ENCODE measurements at places on chromosomes 6 and 20.
A peak's percentile ranks its signal among the peaks of the same experiment; 100 is the strongest.

DNA sequence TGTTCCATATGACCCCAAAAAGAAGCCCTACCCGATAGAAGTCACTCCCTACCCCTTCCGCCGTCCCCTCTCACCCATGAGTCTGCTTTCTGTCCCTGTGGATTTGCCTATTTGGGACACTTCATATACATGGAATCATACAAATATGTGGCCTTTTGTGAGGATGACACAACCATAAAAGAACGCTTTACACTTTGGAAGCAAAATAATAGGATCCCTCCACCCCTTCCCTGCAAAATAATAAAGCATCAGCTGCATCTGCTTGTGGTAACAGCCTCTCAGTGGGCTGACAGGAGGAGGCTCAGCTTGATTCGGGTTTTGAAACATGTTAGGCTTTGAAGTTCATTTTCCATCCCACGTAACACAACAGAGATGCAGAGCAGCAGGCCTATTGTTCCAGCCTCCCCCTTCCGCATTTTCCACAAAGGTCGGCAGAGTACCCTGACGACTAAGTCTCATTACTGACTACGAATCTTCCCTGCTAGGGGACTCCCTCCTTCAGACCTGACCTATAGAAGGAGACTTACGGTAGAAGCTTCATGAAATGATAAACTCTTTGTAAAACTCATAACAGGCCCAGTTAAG is 99.1 kb downstream of the ALDH8A1 start:
- DNase-seq: no peak

DNA sequence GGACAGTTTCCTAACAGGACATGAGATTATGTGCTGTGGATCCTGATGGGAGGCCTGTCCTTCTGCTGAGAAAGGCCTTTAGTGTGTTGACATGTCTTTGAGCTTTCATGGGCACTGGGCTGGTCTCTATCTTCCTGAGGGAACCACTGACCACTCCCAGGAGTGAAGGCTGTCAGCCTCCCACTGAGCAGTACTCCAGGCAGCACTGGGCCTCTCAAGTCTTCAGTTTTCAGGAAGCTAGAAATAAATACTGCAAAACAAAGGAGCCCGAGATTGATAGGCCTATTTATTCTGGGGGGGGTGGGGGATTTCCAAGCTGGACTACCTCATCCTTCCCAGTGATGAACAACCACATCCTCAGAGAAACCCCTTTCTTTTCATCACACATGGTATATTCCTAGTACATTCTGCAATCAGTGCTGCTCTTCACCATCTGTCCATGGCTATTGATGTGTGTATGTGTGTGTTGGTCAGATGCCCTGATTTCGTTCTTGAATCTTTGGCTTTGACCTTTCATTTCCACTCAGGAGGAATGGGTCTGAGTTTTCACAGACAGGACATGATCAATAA is 180.9 kb upstream of the SPTLC3 start:
- no peak for DNase-seq

DNA sequence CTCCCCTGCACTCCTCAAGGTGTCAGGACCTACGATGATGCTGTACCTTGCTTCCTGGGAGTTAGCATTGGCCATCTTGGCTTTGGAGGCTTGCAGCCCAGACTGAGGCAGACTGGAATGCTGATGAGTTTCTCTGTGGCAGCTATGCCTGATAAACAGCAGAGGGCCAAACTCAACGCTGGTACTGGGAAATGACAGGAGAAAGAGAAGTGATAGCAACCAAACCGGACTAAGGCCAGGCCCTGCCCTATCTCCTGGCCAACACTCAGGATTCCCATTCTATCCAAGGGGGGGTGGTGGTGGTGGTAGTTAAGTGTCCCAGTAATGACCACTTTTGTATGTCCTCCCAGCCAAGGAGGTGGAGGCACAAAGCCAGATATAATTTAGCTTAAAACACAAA is 90.0 kb upstream of the DTNBP1 start:
- no peak for DNase-seq

- no peak for DNase-seq
Observed at GRCh38 chr20:63961664-63962425, 5.6 kb upstream of the UCKL1 start.

- no peak for DNase-seq
Observed at GRCh38 chr6:35678814-35679213, 9.9 kb downstream of the FKBP5 start.

DNA sequence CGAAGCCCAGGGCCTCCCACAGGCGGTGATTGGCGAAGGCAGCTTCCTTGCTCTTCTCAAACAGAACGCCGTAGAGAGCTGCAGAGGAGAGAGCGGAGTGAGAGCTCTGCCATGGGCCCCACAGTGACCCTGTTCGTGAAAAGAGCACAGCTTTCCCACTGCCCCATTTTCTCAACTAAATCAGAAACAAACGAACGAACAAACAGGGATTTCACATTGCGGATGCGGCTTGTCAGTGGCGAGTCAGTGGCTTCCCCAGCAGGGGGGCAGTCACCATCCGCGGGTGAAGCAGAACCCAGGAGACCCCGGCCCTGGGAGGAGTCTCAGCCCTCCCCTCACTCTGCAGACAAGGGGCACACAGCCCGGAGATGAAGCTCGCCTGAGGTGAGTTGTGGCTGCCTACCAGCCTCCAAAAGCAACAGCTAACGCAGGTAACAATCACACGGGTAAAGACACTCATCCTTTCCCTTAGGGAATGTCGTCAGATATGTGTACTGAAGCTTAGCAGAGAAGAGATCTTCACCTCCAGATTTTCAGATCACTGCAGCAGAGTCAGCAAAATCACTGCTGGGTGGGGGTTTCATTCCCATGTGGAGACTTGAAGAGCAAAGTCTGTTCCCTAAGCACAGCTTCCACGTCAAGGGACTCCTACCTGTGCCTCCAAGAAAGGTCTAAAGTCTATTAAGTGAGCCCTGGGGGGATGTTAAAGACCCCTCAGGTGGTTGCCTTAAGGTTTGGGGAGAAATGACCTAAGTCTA is 51.2 kb upstream of the GPR31 start:
- no peak for DNase-seq

DNA sequence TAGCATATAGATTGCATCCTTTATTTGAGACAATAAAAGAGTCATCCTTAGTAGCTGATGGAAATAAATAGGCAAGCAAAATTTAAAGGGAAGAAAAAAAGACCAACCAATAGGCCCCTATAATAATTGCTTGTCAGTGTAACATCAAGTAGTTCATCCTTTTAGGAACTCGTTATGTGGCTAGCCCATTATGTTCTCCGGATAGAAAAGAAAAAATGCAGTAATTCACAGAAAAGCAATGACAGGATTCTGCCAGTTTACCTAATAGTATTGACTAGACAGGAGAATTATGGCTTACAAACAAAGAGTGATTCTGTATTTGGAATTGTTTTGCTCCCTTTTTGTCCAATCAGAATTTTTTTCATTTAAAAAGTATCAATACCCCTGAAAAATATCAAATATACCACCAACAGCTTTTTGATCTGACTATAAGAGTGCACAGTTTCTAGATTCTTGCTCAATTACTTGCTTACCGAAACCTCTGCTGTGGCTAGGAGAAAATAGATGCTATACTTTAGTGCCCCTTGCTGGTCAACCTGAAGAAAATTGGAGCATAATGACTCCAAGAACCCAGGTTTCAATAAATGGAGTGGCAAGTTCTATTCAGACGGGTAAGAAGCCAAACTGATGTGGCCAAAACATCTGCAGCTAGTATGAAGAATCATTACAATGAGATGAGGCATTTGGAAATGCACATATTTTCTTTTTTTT is 91.5 kb upstream of the SASH1 start:
- DNase-seq: peak; percentile 10

- no peak for DNase-seq
Observed at GRCh38 chr6:36053878-36054277, 26.3 kb downstream of the MAPK14 start.

- no peak for DNase-seq
Observed at GRCh38 chr20:20820104-20820503, 107.7 kb upstream of the RALGAPA2 start.

DNA sequence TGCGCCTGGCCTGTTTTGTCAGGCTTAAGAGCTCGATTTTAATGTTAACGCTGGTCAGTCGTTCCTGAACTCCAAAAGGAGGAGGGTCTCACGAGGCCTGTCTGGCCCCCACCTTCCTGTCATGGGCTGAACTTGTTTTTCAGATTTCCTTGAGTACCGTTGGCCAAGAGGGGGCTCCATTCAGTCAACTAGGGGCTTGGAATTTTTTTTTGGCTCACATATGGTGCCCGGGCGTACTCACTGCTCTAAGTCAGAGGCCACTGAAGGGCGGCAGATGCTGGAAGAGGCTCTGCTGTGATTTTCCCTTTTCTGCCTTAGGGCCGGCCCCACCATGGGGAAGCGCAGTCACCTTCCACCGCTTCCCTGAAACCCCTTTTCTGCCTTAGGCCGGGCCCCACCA is 6.9 kb upstream of the BIRC7 start:
- no peak for DNase-seq

- DNase-seq: peak; percentile 63
Observed at GRCh38 chr20:5933802-5934436, 16.4 kb downstream of the TRMT6 start.

- DNase-seq: no peak
Observed at GRCh38 chr6:158808442-158808833, 10.7 kb downstream of the EZR start.

DNA sequence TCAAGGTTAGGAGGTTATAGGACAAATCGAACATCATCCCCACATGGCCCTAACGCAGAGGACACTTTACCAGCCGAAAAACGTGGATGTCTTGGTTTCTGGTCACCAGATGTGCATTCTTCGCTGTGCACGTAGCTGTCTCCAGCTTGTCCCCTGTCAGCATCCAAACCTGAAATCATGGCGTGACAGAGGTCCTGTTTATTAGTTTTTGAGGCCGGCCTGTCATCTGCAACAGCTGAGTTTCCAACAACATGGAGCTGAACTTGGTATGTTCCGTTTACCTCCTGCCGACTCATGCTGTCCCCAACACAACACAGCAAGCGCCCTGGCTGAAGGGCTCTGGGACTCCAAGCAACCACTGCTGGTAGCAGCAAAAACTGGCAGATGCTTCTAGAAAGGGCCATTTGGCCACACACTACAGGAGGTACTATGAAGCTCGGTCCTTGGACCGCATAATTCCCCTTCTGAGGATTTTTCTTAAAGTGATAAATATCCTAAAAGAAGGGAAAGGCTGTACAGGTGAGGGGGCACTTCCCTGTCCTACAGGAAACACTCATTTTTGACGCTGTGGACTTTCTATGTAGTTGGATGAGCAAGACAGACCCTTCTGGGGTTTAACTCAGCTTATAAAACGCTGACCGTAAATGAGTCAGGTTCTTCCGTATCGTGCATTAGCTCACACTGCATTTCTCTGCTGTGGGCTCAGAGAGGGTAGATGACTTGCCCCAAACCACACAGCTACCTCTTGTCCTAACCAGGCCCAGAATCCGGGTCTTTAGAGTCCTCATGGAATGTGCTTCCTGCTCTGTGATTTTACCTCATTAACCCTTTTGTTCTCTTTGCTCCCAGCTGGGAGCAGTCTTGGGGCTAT is 79.7 kb upstream of the NFATC2 start:
- DNase-seq: no peak

DNA sequence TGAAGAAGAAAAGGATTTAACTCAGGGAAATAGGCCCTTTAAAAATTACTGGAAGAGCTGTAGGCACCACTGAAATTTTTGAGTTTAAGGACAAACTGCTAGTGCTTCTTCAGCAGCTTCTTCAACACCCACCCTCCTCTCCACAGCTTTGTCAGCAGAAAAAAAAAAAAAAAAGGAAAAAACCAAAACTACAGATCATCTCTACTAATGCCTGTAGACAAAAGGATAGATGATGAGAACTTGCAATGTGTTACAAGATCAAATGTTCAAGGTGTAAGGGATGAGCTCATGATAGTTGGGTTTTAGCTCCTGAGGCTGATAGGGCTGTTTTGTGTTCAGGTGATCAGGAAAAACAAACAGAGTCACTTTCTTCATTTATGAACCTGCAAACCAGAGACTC is 55.2 kb upstream of the PREP start:
- no peak for DNase-seq

GRCh38 chr6:90045535-90045934 is 151.3 kb downstream of the GJA10 start:
- DNase-seq: no peak

- no peak for DNase-seq
Observed at GRCh38 chr6:56450882-56451739, 191.6 kb downstream of the DST start.

GRCh38 chr6:87308970-87309369 is 13.4 kb upstream of the SMIM8 start:
- DNase-seq: no peak

DNA sequence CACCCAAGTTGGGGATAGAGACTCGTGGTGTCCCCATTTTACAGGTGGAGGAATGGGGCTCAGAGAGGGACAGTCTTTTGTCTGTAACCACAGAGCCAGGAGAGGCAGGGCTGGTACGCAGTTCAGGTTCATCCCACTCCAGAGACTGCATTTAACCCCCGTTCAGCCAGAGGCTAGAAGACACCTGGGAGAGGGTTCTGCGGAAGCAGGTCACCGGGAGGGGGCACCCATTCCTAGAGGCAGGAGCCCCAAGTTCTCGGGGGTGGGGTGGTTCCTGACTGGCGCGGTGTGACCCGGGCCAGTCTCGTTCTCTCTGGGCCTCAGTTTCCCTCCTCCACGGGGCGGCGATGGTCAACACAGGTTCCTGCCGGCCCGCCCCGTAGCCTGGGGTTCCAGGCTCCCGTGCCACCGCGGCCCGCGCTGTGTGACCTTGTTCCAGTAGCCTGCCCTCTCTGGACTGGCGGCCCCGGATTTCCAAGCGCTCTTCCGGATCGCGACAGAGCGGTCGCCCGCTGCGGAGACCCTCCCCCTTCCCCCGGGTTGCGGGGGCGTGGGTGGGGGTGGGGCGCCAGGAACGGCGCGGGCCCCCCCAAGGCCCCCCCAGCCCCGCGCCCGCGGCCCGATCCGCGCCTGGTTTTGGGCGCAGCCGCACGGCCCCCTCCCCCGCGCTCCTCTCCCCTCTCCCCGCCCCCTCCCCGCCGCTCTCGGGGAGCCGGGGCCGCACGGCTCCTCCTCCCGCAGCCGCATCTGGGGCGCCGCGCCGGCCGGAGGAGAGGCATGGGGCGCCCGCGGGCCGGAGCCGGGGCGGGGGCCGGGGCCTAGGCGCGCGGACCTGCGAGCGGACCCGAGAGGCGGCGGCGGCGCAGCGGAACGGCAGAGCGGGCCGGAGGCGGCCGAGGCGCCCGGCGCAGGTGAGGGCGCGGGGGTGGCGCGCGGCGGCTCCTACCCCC is at the start of gene DLGAP4:
Gene DLGAP4, plus strand, starts transcription at position 738 of the 950 bp plus-strand sequence. CDS start 125,379 bp downstream, outside the sequence.
- no peak for DNase-seq

GRCh38 chr20:38932457-38933120 is 6.4 kb downstream of the FAM83D start:
- no peak for DNase-seq

- DNase-seq: no peak
Observed at GRCh38 chr6:119241111-119241465, 108.5 kb downstream of the MAN1A1 start.

- no peak for DNase-seq
Observed at GRCh38 chr20:63957690-63958441, 1.6 kb upstream of the UCKL1 start.
